ENCODE measurements at places on chromosomes 7 and 10.

DNA sequence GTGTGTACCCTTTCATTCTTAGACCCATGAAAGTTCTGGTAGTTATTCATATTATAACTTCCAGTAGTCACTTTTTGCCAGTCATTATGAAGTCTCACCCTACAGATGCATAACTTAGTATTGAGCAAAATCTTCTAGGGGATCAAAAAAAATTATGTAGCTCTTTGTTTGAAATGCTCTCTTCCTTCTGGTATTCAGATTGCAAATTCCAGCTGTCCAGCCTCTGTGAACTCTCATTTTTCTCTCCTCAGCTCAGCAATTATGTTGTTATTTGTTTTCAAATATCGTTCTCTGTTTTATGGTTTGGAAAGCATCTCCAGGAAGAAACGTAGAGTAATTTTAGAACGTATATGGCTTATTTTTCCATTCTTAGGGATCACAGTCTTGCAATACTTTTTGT, 442.5 kb downstream of the SEMA3D start:
- no peak for DNase-seq

GRCh38 chr7:8480527-8480926, 47.1 kb downstream of the NXPH1 start:
- DNase-seq, result no peak

DNA sequence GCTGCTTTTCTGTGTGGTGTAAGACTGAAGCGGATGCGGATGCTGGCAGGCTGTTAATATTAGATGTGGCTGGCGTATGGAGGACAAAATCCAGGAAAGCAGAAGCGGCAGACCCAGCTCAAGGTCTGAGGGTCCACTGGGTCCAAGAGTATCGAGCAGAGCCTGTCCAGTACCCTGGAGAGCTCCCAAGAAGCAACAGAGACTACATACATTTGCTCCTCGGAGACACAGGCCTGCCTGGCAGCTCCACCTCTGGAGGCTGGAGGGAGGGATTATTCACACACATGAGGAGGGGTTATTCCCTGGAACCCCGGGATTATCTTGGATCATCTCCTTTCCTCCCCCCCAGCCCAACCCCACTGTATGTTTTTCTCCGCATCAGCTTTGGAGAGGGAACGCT, 31.3 kb upstream of the LOXL4 start:
- no peak for DNase-seq

DNA sequence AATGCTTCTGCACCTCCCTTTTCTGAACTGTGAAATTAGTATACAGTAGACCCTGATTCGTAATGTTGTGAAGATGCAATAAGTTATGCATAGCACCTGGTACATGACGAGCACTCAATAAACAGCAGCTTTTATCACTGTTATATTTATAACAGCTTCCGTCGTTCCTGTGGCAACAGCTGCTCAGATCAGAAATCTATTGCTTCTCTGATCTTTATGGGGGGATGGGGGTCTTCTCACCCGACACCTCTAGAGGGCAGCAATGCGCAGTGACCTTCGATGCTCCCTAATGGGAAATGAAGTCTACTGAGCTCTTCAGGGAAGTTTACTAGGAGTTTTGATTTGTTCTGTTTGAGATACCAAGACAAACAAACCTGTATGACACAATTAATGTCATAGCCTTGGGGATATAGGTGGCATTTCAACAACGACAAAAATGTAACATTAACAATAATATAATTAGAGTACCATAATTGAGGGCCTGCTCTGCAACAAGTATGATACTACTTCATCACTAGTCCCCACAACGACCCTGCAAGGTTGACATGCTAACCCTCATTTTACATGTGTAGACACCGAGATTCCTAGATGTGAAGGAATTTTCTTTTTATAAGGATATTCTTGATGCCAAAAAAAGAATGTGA, 289.6 kb downstream of the SFMBT2 start:
- DNase-seq, result peak; percentile 40
